ENCODE measurements at places on chromosomes 13 and 19.

- no peak for DNase-seq
Observed at GRCh38 chr19:50666346-50667176, 17.3 kb downstream of the C19orf81 start.

- DNase-seq: no peak
Observed at GRCh38 chr19:35119091-35119490, 3.5 kb downstream of the FXYD3 start.

GRCh38 chr19:16654140-16654539, 5.8 kb downstream of the SMIM7 start:
- no peak for DNase-seq

DNA sequence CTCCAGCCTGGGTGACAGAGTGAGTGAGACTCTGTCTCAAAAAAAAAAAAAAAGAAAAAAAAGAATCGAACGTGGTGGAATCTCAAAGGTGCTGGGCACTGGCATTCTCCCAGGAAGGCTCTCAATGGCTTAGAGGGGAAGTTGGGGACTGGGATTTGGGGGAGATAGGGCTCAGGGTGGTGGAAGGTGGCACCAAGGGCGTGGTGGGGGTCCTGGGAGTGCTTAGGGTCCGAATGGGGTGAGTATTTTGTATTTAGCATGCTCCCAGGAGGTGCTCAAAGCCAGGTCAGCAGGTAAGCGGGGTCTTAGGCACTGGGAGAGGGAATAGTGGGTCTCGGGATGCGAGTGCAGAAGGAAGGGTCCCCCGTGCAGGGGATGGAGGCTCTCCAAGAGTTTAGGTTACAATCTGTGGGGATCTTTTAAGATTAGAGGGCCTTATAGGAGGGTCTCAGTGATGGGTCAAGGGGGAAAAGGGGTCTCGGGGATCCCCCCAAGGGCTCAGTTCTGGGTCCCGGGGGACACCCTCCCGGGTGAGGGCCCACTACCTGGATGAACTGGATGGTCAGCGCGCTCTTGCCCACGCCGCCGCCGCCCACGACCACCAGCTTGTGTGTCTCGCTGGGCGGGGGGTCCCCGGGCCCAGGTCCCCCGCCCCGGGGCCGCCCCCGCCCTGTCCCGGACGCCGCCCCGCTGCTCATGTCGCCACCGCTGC, 386 bp downstream of the RRAS start:
- no peak for DNase-seq

- no peak for DNase-seq
Observed at GRCh38 chr13:45626731-45627374, 11.3 kb upstream of the ERICH6B start.

- no peak for DNase-seq
Observed at GRCh38 chr19:46116121-46116520, 8.4 kb downstream of the IGFL3 start.

- no peak for DNase-seq
Observed at GRCh38 chr13:27541386-27541785, 78.9 kb downstream of the LNX2 start.

DNA sequence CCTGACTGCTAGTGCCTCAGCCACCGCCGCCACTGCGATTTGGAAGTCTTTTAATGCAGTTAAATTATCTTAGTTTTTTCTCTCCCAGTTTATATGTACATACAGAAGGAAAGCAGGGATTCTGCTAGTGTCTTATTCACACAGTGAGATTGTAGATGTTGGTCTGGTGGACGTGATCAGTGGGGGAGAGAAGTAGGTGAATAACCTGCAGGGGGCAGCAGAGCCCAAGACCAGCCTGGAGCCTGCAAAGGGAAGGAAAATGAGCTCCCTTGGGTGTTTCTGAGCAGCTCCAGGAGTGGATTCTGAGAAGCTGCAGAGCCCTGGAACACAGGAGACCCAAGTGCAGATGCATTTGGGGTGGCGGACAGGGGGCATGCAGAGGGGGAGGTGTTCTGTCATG, 26.3 kb downstream of the ZNF844 start:
- peak; percentile 38 for DNase-seq

GRCh38 chr13:100089465-100090032, 656 bp downstream of the PCCA start:
- no peak for DNase-seq

GRCh38 chr13:99590519-99591011, 89.3 kb downstream of the TM9SF2 start:
- no peak for DNase-seq

- peak; percentile 62 for DNase-seq
Observed at GRCh38 chr13:43303033-43303729, 279.8 kb downstream of the DNAJC15 start.

DNA sequence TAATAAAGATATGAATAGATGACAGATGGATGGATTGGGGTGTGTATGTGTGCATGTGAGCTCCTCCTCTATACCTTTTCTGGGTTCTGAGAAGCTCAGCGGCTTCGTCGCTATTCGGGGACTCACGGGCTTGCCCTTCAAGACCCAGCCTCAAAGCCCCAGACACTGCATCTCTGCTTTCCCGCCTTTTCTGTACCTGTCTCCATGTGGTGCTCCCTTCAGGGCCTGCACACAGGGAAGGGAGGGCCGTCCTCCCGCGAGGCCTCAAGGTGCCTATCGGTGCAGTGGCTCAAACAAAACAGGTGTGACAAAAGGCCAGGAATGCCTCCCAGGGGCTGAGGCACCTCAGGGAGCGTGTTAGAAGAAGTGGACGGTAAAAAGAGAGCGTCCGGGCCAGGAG, 16.2 kb downstream of the KRTDAP start:
- DNase-seq: no peak

- DNase-seq: no peak
Observed at GRCh38 chr19:2331601-2332246, 3.2 kb downstream of the SPPL2B start.

GRCh38 chr13:39111145-39111544, 72.9 kb downstream of the NHLRC3 start:
- no peak for DNase-seq

DNA sequence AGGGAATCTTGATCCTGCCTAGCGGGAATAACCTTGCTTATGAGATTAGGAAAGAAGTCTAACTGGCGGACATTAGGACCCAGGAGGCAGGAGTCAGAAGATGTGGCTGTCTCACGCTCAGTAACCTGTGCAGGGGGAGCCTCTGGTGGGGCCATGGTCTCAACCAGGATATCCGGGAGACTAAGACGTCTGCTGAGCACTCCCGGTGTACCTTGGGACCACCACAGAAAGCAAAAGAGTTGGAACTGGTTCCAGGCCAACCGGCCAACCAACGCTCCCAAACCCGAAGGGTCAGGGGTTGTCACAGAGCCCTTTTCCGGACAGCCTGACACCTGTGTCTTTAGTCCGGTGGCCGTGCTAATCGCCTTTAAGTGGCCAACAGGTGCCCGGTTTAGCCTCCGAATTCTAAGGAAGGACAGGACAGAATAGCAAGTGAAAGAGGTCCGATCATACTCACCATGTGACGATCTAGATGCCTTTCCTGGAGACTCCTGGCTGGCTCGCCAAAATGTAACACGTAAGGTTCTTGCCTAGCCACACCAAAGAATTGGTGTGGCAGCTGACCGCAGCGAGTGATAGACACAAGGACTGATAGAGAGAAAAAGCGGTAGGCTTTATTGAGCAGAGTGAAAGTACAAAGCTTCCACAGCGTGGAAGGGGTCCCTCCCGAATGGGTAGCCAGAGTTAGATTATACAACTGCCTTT, 103.9 kb upstream of the DIAPH3 start:
- no peak for DNase-seq

DNA sequence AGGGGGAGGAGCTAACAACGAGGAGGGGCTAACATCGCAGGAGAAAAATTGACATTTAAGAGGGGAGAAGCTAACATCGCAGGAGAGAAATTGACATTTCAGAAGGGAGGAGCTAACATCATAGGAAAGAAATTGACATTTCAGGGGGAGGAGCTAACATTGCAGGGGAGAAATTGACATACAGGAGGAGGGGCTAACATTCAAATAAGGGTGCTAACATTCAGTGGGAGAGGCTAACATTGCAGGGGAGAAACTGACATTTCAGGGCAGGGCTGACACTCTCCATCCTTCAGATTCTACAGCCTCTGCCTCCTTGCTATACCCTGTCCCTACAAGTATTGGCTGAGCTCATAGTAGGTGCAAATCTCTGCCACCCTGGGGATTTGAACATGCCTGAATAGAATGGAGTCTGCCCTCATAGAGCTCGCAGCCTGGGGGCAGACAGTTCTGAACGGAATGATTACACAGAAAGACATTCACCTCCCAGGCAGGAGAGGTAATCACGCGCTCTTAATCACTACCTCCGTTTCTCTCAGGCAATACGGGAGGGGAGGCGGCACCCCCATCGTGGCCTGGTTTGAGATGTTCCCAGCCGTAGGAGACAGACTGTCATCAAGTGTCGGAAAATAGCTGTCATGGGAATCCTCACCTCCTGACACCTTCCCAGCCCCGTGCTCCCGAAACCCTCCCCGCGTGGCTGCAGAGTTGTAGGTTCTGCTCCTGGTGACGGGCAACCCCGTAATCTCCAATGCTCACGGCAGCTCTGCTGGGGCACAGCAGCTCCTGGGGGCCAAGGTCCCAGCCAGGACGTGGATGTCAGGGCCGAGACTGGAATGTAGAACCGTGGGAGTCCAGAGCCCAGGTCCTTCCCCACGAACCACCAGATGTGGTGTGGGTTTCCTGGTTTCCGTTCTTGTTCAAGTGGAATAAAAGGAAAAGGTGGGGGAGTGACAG, 9.5 kb downstream of the GPR32 start:
- DNase-seq: no peak

DNA sequence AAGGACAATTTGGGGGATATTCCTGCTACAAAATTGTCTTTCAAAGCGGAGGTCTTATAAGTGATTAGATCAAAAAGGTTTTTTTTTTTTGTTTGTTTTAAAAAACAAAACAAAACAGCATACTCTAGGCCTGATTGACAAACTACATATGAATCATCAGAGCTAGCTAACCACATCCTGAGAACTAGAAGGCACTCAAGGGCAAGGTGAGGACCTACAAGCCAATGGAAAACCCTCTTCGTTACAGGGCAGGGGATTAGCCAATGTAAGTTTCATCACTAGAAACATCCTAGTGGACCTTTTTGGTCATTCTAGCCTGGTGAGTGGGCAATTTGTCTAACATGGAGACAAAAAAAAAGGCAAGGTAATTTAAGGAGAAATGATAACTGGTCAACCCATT, 428.6 kb downstream of the RFC3 start:
- no peak for DNase-seq

- no peak for DNase-seq
Observed at GRCh38 chr19:42148266-42148665, 16.0 kb upstream of the POU2F2 start.

GRCh38 chr19:22610121-22610520, 24.0 kb upstream of the ZNF492 start:
- DNase-seq: no peak
